Fibroblast of villous mesenchyme (primary cell): ENCODE measurements at places on chromosomes 16 and 17.

GRCh38 chr17:8072341-8072728 lies 15.2 kb downstream of the ALOX12B start:
- no peak for DNase-seq

DNA sequence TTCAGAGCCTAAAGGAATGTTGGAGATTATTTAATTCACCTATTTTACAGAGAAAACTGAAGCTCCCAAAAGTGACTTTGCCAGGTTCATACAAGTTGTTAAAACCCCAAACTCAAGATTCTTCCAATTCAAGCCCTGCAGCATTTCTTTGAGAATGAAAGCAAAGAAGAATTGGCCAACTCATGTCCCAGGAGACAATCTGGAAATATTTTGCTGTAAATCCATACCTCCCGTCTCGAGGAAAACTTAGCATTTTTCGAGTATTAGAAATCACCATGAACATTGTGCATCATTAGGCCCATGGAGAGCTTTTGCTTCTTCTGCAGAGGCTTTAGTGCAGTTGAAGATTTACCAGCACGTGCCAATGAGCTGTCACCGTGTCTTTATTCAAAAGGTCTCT lies 176.4 kb upstream of the KCNJ16 start:
- no peak for DNase-seq

DNA sequence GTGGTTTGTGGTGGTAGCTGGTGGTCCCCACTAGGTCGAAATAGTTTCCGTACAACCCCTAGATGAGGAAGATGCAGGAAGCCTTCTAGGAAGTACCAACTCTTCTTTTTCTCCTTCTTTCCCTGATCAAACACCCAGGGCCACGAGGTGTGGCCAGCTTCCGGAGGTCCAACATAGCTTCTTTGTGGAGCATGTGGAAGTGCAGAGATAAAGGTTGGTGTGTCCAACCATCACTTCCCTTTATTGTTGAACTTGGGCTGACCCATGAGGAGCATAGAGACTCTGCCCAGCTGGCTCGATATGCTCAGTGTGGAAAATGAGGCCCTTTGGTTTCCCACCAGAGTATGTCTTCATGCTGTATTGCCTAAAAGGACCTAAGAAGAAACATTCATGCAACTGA lies 6.3 kb upstream of the RGS9 start:
- no peak for DNase-seq

DNA sequence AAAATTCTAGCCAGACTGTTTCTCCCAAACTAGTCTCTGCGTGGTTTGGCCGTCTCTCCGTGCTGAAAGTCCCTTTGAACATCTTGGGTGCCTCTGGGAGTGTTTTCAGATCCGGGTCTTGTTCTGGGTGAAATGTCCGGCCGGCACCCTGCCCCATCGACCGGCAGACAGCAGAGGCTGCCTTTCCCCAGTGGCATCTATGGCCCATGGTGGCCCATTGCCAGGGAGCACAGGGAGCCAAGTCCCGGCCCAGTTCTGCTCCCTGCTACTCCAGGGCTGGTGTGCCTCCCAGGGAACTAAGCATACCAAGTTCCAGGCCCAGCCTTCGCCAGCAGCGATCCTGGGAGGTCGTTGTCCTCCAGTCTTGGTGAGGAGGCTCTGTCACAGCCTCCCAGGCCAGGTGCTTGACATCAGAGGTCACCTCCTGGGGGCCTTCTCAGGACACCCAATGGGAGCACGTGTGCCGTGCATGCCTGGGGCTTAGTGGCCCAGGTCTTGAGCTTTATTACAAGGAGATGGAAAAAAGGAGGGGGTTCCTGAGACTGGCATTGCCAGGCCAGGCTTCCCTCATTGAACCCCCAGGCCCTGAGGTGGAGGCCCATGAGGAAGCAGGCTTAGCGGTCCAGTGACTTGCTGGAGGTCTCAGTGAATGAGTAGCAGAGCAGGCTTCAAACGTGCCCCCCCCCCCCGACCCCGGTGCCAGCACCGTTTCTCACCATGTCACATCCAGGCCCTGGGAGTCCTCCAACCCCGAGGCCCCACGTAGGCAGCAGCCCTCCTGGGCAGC lies 54.0 kb downstream of the PGS1 start:
- no peak for DNase-seq

DNA sequence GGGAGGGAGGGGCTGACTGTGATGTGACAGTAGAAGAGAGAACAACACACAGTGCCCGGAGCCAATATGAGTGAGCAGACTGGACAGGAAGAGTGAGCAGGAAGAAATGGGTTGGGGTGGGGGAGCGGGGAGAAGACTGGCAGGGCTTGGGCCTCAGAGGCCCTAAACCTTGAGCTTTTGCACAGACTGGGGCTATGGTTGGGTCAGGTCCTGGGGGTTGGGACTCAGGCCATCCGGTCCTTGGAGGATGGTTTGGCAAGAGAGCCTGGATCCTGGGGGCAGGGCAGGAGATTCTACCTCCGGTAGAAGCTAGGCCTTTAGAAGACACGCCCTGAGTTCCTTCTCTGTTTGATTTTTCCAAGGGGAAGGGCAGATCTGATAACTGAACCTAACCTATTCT lies 1.1 kb downstream of the CAMTA2 start:
- no peak for DNase-seq

- peak; percentile 52 for DNase-seq
These were observed 76.7 kb upstream of the CBX4 start for GRCh38 chr17:79915850-79916430.

DNA sequence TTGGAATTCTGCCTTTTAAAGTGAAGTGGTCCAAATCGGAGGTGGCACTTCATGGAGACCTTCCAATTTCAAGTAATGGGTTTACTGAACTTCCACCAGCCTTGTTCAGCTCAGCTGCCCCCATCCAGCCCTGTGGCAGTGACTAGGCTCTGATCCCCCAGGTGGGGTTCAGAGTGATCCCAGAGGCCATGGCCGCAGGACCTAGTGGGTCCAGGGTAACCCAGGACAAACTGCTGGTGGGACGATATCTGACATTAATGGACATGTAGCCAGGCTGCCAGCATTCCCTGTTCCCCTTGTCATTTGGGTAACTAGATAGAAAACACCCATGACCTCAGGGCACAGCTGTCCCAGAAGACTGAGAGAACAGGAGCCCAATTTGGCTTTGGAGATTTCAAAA lies 209.9 kb downstream of the GSG1L start:
- DNase-seq = no peak

DNA sequence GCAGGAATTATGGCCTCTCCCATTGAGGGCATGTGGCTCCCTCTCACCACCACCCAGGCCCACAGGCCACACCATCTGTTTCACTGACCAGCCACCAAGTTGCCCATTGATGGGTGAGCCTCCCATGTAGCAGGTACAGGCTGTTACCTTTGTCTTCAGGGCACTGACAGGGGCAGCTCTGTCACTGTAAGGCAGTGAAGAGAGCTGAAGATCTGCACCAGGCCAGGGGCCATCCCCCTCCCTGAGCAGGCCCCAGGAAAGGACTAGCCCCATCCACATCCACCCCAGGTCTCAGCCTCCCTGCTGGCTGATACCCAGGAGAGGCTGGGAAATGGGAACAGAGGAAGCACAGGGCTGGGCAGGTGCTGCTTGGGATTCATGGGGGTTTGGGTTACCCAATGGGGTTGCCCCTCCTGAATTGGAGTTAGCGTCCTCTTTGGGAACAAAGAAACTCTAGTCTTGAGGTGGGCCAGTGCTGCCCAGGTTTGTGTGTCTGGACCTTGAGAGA lies 1691.4 kb downstream of the TP53TG3F start:
- DNase-seq = no peak

DNA sequence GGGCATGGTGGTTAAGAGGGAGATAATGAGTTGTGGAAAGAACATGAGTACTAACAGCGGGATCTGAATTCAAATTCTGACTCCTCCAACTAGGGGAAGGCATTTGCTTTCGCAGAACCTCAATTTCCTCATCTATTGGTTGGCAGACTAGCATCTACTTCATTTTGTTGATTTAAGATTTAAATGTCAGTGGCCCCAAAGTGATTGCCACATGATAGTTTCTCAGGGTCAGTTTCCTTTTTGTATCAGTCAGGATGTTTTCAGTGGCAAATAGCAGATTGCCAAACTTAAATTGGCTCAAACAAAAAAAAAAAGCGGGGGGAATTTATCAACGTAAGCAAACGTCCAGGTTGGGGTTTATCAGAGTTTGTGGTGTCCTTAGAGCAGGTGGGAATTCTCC lies 25.1 kb upstream of the NOS2 start:
- no peak for DNase-seq

- DNase-seq = no peak
These were observed 30.0 kb downstream of the IL21R start for GRCh38 chr16:27431773-27432532.

DNA sequence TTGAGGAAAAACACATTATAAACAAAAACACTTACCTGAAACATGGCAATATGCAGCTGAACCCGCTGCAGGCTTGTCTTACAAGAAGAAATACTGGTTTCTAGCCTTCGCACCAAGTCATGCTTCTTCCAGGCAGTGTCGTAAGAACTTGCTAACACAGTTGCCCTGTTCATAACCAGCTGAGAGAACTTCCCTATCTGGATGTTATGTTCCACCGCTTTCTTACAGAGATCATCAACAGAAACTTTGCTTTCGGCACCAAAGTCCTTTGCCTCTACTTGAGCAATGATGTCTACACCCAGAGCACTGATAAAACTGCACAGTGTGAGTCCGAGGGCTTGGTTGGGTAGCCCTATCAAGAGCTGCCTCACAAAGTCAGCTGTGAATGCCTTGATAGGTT lies 27.9 kb upstream of the ARL6IP1 start:
- no peak for DNase-seq

GRCh38 chr17:73166731-73167581 lies 2.1 kb downstream of the SSTR2 start:
- DNase-seq = peak; percentile 30

DNA sequence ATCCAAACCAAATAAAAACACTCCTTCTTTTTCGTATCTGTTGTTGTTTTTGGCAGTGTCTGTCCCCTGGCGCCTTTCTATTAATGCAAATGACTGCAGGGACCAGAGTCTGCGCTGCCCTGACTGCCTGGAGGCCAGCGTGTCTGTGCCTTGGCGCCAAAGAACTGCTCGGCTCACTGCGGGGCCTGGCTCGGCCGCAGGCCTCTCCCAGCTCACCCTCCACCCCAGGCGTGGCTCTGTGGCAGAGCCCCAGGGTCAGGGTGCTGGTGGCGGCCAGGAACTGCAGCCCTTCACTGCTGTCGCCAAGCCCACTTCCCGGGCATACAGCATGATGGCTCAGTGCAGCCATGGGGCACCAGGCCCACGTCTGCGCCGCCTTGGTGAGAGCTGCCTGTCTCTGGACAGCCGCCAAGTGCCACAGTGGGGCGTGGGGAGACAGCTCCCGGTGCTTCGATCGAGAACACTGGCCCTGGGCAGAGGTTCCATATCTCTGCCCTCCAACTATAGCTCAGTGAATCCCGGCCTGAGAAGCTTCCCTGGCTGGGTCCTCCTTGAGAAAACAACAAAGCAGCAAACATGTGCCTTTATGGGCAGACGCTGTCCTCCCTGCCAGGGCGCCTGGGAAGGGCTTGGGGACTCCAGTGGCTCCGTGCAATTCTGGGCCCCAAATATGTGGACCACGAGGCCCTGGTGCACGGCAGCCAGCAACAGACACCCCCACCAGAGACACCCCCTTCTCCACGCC lies 11.1 kb downstream of the CANT1 start:
- DNase-seq = no peak

GRCh38 chr17:72169823-72170222 lies 49.0 kb downstream of the SOX9 start:
- no peak for DNase-seq

GRCh38 chr17:80815151-80815681 lies 176.4 kb upstream of the CHMP6 start:
- DNase-seq = no peak

GRCh38 chr16:4316864-4317531 lies 1.1 kb downstream of the GLIS2 start:
- no peak for DNase-seq

DNA sequence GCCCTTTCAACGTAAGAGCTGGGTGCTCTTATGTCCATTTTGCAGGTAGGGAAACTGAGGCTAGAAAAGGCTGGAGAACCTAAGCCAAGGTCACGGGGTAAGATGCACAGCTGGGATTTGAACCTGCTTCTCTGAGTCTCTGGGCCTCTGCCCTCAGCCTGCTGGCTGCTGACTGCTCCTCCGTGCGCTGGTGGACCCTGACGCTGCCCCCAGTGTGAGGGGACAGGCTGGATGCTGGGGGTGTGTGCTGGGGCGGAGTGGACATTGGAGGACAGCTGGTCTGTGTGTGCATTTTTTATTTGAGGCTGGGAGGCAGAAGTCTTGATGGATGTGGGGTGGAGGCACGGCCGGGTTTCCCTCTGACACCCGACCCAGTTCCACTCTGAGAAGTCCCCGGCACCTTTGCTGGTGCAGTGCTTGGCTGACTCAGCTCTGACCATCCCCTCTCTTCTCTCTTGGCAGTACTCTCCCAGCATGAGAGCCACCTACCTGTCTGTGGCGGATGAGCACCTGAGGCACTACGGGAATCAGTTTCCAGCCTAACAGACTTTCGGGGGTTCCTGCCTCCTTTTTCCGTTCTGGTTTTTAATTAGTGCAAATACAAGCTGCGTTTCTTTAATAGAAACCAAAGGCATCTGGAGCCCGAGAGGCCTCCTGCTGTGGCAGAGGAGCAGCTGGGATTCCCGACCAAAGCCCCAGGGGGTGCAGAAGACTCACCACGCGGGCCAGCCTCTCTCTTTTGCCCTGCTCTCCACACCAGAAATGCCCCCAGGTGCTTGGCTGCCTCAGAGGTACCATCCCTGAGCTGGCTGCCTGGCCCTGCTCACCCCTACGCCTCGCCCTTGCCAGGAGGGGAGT lies 14.1 kb upstream of the DNAI2 start:
- DNase-seq = no peak

DNA sequence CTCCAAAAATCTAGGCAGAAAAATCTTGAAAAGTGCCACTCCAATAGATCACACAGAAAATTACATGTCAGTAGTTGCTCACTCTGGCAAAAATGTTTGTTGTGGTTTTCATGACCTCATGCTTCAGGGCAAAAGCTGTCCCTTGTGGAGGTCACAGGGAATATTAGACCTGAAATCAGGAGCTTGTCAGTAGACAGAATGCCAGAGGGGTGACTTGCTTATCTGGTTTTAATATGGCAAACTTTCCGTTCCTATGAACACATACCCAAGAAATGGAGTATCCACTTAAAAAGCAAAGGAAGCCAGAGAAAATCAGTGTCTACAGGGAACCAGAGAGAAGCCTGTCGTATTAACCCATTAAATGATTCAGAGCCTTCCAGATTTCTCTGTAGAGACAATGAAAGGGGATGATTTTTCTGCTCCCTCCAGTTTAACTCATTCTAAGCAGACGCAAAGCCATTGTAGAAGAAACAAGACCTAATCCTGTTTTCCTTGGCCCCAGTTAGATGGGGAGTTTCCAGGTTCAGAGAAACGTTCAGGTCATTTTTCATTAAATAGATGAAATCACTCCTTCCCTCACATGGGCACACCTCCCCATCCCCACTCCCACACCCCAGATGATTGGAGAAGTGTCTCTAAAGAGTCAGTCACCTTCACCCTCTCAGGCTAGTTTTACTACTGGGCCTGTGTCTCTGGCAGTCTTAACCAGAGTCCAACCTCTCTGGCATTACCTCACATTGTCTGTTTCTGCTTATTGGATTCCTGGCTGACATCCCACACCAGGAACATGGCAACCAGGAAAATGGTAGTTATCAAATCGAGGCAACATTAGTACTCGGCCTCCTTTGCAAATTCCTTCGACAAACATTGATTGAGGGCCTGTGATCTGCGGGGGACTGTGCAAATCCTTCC lies 6.0 kb downstream of the SOX9 start:
- DNase-seq = peak; percentile 24
